ENCODE measurements at places on chromosomes 6 and 20.

DNA sequence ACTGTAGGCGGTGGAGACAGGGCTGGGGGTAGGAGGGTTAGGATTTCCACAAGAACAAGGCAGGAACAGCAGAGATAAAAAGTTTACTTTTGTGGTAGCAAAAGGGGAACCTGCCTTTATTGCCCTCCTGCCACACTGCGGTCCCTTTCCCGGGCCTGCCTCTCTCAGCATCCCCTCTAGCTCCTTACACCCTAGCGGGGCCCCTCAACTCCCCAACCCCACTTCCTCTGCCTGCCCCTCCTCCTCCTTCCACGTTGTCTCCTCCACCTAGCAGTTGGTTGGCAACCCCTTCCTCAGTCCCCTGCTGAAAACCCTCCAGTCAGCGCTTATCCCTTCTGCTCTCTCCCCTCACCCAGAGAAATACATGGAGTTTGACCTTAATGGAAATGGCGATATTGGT, 714 bp downstream of the AIF1 start:
- DNase-seq = peak; percentile 95

GRCh38 chr20:3250091-3250504, 11.1 kb upstream of the SLC4A11 start:
- peak; percentile 14 for DNase-seq

- peak; percentile 84 for DNase-seq
Measured at GRCh38 chr20:8271727-8272126, 139.7 kb downstream of the PLCB1 start.

- DNase-seq = no peak
Measured at GRCh38 chr6:19632230-19632629, 204.9 kb upstream of the ID4 start.

GRCh38 chr6:33492093-33492492, 37.7 kb downstream of the ZBTB9 start:
- peak; percentile 35 for DNase-seq

DNA sequence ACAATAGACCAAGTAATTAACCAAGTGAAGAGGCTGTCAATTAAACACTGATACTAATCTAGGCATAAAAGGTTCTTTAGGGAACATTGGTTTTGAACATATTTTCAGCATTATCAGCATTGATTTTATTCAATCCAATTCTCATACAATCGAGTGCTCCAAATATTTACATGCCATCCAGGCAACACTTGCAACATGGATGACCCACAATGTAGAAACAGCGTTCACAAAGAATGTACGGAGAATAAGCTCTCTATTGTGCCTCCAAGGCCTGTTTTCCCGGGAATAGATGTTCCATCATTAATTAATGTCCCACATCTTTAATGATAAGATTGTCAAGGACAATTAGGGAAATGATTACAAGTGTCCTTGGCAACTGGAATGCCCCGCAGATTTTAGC, 117.4 kb downstream of the RFX6 start:
- no peak for DNase-seq

DNA sequence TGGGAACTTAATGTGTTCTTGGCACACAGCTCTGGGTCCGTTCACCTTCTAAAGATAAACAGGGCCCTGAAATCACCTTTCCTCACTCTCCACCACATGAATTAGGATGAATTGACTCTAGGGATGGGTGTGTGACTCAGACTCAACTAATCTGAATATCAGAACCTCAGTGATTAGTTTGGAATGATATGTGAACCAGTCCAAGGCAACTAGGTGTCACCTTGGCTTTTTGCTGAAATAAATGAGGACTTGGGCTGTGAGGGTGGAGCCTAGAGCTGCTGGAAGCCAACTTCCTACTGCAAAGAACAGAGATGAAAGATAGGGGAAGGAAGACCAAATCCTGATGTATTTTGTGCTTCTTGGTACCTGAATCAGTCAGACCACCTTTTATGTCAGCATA, 132.0 kb upstream of the RNF24 start:
- no peak for DNase-seq

DNA sequence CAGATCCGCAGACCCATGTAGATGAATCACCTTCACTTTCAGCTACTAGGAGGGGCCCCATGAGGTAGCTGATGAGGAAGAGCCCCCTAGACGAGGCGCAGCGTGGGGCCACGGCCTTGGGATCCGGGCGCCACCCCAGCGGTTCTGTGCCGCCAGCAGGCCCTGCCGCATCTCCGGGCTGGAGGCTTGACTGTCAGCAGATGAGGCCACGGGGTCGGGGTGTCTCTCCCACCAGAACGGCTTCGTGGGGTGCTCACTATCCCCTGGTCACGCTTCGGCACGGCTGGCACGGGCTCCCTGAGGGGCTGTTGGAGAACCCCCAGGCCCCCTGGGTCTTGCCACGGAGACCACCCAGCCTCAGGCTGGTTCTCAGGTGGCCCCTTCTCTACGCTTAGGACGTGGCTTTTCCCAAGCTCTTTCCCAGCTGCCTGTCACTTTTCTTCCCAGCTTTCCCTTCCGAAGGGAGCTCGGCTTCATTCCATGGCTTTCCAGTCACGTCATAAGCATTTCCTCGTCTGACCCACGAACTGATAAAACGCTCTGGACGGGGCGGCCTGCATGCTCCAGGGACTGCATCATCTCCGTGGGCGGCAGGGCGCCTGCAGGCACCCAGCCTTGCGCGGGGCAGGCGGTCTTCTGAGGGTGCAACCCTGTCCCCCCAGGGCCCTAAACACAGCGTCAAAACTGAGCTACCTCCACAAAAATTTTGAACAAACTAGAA, 85.9 kb downstream of the THBS2 start:
- no peak for DNase-seq

DNA sequence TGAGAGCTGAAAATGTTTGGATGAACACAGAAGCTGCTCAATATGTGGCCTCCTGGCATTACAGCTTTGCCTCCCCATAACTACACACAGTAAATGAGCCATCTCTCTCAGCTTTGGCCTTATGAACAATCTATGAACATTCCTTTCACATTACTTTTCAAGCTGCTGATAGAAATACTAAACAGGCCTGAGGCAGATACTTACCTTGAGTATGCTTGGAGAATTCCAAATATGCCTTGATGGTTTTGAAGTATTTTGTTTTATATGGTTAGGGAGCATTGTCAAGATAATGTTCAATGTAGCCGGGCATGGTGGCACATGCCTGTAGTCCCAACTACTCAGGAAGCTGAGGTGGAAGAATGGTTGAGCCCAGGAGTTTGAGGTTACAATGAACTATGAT, 104.5 kb downstream of the CD24 start:
- no peak for DNase-seq

- peak; percentile 52 for DNase-seq
Measured at GRCh38 chr6:37204014-37204751, 34.2 kb downstream of the PIM1 start.

- DNase-seq = no peak
Measured at GRCh38 chr20:19944772-19945459, 72.2 kb upstream of the NAA20 start.

- peak; percentile 45 for DNase-seq
Measured at GRCh38 chr6:158014505-158015187, 33.0 kb downstream of the SYNJ2 start.

GRCh38 chr6:159201336-159201735, 32.1 kb downstream of the FNDC1 start:
- DNase-seq = no peak

GRCh38 chr6:164477101-164477500, 832.3 kb downstream of the C6orf118 start:
- DNase-seq = no peak

GRCh38 chr20:3727401-3728021, 5.0 kb upstream of the HSPA12B start:
- no peak for DNase-seq

GRCh38 chr6:119727504-119728219, 378.1 kb upstream of the MAN1A1 start:
- no peak for DNase-seq

GRCh38 chr6:169725125-169726048, 1.1 kb upstream of the PHF10 start:
- peak; percentile 52 for DNase-seq

DNA sequence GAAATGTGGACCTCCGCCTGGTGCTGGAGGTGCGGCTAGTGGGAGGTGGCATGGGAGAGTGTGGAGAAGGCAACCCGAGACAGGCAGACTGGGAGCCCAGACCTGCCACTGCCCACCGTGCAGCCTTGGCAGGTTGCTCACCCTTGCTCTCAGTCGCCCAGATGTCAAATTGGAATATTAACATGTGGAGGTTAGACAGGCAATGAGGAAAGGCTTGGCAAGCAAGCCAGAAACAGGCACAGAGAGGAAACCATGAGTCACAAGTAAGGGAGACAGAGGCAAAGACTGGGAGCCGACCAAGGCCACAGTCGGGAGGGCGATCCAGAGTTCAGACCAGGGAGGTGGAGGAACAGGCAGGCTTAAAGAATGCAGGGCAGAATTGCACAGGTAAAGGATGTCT, 178.2 kb downstream of the FOXC1 start:
- no peak for DNase-seq

- no peak for DNase-seq
Measured at GRCh38 chr20:40325006-40325568, 363.9 kb downstream of the MAFB start.

- DNase-seq = no peak
Measured at GRCh38 chr6:109052018-109052651, 42.5 kb downstream of the SESN1 start.

- no peak for DNase-seq
Measured at GRCh38 chr6:6851059-6851948, 256.5 kb upstream of the RREB1 start.

GRCh38 chr20:33524261-33524660, 34.4 kb downstream of the CBFA2T2 start:
- DNase-seq = peak; percentile 30

DNA sequence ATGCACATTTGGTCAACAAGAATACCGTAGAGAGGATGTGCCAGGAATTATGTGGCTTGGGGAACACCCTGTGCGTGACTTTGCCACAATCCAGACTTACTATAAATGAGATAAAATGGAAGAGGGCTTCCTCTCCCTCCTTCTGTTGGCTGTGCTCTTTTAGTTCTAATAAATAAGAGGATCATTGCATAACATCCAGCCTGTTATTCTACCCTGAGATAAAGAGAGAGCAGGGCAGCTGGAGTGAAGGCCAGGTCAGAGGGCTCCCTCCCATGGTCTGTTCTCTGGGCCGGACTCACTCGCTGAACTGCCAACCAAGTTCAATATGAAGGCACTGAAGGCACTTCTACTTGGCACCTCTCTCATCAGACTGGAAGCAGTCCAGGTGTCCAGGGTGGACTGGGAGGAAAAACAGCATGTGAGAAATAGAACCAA, 91.7 kb downstream of the MTFR2 start:
- no peak for DNase-seq

DNA sequence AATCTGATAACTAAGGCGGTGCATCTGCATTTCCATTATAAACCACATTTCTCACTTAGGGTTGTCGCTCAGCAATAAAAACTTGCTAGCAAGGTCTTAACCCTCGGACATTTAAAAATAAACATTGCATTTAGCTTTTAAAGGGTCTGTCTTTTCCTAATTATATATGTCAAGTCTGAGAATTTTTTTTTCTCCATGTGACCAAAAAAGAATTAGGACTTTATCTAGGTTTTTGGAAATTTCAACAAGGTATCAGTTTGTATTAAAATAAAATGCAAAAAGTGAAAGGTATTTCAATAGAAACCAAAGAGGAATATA, 198.1 kb downstream of the FOXA2 start:
- DNase-seq = no peak

- DNase-seq = no peak
Measured at GRCh38 chr6:168870982-168871381, 382.7 kb downstream of the THBS2 start.

- no peak for DNase-seq
Measured at GRCh38 chr20:32784369-32785080, 22.3 kb downstream of the DNMT3B start.

DNA sequence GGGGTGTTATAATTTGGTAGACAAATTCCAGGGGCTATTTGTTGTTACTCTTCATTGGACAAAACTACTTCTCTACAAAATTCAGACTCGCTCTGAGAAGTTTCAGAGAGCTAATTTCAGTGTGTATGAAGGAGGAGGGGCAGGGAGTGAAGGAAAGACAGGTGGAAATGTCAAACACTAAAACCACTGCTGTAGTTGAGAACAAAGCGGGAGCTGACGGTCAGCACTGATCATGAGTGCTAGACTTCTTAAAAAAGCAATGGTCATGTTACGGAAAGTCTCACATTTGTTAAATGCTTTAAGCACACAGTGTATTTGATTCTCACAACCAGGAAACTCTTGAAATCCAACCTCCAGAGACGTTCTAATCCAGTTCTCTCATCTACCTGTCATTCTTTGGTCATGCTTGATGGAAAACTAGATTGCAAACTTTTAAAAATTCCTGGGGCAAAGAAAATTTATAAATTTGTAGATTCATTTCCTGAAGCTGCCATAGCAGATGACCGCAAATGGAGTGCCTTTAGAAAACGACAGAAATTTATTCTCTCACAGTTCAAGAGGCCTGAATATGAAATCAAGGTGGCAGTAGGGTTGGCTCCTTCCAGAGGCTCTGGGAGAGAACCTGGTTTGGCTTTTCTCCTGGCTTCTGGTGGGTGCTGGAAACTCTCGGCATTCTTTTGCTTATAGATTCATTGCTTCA, 100.7 kb upstream of the CARMIL1 start:
- DNase-seq = peak; percentile 79

GRCh38 chr6:317060-317447, 24.8 kb downstream of the DUSP22 start:
- no peak for DNase-seq

- DNase-seq = no peak
Measured at GRCh38 chr20:10701607-10702006, 27.8 kb upstream of the JAG1 start.

DNA sequence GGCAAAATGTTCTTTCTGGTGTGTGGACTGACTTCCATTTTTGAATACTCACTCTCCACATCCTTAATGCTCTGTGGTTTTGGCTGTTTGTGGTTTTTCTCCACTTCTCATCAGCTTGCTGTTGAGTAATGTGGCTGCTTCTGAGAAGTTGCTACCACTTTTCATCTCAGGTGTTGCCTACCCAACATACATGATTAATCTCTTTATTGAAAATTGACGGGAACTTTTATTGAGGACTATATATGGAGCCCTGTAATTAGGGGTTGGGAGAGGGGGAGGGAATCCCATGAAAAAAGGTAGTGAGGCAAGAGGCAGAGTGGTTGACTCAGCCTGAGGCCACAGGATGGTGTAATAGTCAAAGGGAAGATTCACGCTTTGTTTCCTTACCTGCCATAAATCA, 17.6 kb downstream of the IL22RA2 start:
- peak; percentile 96 for DNase-seq

DNA sequence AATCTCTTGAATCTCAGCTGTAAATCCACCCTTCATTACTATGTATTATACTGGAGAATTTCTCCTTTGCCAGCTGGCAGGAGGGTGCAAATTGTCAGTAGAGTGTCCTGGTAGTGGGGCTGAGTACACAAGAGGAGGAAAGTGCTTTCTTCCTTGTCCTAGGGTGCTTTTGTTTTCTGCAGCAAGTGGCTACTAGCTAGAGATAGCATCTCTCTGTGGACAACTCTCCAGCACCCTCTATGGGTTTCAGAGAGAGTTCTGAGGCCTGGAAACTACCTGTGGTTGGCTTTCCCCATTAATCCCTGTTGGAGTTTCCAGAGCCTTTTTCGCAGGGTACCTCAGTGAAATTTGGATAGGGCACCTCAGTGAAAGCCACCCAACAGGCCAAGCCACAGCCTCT, 422.5 kb upstream of the RGS17 start:
- DNase-seq = peak; percentile 17
